Activated T-helper 1 cell treated with anti-CD3 and anti-CD28 coated beads, Interleukin-12 subunit alpha, Interleukin-12 subunit beta, Interleukin-2, Interleukin-4 antibody, amounts not matched to agents 30 ng/mL and 10 ng/mL and 1 ng/mL, durations not matched to agents 14 hours and 24 hours and 36 hours (primary cell): ENCODE measurements at places on chromosomes 12 and 14.
A peak's percentile ranks its signal among the peaks of the same experiment; 100 is the strongest.

- DNase-seq, result no peak
Measured at GRCh38 chr14:71675126-71675899, 256.9 kb upstream of the RGS6 start.

DNA sequence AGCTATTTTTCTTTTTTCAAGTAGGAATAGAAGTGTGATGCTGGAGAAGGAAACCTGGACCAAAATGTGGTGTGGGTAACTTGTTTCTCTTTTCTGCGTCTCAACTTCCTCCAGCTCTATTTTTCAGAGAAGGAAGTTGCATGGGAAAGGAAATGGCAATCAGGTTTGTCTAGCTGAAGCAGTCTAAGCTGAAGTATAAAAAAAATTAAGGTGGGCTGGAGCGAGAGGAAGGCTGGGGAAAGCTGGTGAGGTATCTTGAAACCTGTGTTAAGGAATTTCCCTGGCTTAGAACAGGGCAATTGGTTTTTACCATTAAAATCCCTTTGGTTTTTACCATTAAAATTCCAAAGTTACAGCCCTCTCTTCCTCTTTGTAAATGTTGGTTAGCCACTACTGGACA, 34.2 kb upstream of the NINJ2 start:
- DNase-seq, result no peak

DNA sequence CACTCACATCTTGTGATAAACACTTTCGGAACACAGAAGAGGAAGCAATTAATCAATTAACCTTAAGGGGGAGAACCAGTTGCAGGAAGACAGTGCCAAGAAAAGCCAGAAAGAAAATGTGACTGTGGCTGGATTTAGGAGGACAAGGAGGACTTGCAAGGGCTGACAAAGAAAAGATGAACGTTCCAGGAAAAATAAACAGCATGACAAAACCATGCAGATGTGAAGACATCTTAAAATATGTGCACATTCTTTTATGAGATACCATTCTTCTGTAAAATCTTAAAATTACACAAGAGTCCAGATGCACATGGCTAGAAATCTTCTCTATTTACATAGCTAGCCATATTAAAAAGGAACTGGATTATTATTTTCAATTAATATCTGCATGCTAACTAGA, 33.4 kb downstream of the KITLG start:
- no peak for DNase-seq

DNA sequence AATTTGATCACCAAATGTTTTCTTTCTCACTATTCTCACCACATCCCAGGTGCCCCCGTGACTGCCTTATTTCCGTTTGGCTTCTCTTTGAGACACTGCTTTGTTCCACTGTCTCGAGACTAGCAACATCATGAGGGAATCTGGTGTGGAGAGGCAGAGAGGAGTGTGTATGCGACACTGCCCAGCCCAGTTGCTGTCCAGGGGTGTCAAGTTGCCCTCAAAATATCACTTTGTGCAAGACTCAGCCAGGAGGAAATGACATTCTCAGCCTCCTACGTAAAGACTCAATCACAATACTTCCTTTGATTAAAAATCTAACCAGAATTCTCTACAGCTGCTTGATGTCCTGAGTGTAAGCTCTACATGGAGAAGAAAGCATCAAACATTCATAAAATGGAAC, 48.2 kb upstream of the EEA1 start:
- no peak for DNase-seq

DNA sequence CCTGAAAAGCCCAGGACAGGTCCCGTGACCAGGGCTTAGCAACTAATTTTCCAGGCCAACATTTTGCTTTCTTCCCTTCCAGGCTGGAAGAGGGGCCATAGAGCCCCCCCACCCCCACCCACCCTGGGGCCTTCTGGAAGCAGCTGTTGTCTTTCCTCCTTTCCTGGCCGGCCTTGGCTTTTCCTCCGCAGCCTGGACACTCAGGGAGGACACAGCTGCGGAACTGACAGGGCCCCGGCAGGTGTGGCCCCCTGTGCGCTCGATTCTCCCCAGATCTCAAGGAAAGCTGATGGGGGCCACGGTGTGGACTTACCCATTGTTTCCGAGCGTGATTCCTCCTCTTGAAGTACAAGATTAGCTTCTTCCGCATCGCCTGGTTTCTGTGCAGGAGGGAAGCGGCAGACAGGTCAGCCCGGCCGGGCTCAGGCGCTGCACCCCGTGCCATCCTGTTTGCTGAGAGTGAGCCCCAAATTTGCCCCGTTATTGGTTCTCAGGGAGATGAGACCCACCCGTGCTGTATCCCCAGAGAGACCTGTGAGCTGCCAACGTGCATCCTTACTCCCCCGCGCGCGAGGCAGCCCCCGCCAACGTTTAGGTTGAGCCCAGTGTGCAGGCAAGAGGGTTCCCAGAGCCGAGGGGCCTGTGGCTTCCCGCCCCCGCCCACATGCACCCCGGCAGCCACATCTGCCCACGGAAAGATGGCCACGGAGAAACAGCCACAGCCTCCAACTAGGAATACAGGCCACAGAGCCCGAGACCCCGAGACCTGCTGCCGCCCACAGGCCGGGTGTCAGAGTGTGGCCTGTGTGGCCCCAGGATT, 129.6 kb downstream of the NCOR2 start:
- DNase-seq, result no peak

DNA sequence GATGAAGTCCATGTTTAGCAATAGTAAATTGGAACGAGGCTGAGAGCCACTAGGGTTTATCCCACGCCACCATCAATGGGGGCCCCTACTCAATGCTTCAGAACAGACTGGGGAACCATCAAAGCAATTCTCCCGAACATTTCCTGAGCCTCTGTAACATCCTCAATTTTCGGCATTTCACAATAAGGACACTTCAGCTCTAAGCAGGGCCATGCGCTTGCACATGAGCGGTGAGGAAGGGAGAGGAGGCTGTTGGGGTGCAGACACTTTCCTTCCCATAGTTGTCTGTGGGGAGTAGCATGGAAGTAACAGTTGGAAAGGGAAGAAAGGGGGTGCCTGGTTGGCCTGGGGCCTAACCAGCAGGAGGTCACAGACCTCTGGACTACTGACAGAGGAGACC, 129.9 kb upstream of the PRMT8 start:
- no peak for DNase-seq

DNA sequence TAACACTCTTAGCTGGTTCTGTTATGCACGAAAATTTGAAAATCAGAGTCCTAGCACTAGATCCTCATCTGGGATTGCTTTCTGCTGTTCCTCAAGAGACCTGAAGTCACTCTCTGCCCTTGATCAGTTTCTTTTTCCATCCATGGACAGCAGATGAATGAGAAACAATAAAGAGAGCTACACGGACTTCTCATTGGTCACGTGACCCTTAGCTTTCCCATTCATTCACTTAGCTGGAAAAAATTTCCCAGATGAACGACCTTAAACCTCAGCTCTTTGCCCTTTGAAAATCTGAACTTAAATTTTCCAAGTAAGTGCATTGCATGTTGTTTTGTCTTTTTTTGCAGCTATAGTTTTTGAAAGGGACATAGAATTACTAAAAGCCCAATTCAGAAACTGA, 27.2 kb upstream of the RGS6 start:
- DNase-seq, result no peak

DNA sequence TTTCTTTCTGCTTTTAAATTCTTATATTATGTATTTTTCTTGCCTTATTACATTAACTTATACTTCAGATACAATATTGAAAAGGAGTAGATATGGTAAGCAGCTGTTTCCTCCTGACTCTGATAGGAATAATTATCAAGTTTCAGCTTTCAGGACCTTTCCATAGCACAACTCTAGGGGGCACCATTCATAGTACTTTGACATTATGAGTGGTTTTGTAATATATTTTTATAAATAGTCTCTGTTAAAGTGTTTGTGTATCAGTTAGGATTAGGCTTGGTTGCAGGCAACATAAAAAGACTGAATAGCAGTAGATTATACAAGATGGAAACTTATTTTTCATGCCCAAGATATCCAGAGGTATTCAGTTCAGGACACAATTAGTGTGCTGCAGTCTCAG, 27.9 kb upstream of the PARP11 start:
- DNase-seq, result no peak

- DNase-seq, result no peak
Measured at GRCh38 chr14:30607156-30607780, 14.9 kb upstream of the SCFD1 start.

DNA sequence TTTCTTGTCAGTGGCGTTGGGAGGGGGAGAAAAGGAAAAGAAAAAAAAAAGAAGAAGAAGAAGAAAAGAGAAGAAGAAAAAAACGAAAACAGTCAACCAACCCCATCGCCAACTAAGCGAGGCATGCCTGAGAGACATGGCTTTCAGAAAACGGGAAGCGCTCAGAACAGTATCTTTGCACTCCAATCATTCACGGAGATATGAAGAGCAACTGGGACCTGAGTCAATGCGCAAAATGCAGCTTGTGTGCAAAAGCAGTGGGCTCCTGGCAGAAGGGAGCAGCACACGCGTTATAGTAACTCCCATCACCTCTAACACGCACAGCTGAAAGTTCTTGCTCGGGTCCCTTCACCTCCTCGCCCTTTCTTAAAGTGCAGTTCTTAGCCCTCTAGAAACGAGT, 1.9 kb downstream of the ASCL1 start:
- DNase-seq, result no peak

GRCh38 chr12:54984658-54985376, at the start of gene TESPA1:
TSS of gene TESPA1 (minus strand) at chr12:54984762. CDS start at chr12:54974562, 10,200 bp downstream.
- peak; percentile 82 for DNase-seq
